ENCODE measurements at places on chromosomes 3 and 15.

GRCh38 chr3:39315420-39315819, 14.1 kb upstream of the CCR8 start:
- DNase-seq: no peak

DNA sequence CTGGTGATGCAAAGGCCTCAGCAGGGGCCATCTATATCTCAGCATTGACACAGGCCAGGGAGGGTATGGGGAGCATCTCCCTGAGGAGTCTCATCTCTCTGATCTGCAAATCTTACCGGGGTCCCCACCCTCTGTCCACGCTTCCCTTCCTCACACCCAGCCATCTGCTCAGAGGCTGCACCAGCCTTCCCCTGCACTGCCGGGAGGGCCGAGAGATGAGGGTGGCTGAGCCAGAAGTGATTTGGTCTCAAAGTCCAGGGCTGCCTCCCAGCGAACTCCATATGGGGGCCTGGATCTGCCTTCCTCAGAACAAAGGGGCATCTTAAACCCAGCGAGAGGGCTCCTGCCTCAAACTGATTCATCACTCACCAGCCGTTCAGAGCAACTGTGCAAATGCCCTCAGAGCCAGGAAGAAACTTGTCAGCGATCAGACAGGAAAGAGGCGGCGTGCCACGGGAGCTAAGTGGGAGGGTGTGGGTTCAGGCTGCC, 4.6 kb downstream of the IGDCC3 start:
- DNase-seq: no peak

DNA sequence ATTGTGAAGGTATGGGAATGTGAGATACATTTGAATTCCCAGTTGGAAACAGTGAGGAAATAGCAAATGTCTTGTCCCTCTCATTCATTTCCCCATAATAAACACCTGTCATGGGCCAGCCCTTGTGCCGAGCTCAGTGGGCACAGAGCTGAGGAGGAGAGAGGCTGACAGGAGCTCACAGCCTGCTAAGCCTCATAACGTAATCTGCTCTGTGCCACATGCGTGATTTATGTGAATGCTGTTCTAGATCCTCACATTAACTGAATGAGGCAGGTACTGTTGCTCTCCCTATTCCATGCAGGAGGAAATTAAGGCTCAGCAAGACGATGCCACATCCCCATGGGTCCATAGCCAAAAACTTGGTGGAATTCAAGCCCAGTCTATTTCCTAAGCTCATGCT, 35.2 kb upstream of the RHO start:
- DNase-seq: no peak

- DNase-seq: no peak
Observed at GRCh38 chr3:64332459-64333350, 107.4 kb upstream of the PRICKLE2 start.

- DNase-seq: no peak
Observed at GRCh38 chr3:185272033-185272432, 18.2 kb upstream of the EHHADH start.

Data from activated CD4-positive, alpha-beta T cell treated with anti-CD3 and anti-CD28 coated beads, Interleukin-2, amount 50 U/mL, for 48 hours (primary cell).